ENCODE measurements at places on chromosomes 12 and 14.

- no peak for DNase-seq
These were observed 5.5 kb downstream of the TMEM63C start for GRCh38 chr14:77186911-77187648.

DNA sequence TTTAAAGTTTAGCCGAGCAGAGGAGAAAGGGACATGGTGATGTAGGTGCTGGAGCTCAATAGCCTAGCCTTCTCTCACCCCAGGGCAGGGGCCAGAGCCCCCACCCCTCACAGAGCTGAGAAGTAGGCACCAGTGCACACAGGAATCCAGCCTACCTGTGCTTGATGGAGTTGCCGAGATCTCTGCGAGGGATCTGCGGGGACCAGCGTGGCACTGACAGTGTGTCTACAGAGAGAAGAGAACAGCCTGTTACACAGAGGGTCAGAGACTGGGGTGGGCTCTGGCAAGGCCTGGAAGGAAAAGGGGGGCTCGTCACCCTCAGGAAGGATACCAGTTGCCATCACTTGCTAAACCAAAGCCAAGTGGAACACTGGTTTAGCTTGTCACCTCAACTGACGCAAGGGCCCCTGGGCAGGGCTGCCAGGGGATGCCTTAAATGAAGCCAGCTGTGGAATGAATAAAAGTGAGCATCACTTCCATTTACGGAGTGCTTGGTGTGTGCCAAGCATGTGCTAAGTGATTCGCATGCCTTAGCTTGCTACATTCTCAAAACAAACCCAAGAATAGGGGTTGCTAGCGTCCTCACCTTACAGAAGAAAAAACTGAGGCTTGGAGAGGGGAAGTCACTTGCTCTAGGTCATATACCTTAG lies 220.8 kb upstream of the NOS1 start:
- DNase-seq = no peak

DNA sequence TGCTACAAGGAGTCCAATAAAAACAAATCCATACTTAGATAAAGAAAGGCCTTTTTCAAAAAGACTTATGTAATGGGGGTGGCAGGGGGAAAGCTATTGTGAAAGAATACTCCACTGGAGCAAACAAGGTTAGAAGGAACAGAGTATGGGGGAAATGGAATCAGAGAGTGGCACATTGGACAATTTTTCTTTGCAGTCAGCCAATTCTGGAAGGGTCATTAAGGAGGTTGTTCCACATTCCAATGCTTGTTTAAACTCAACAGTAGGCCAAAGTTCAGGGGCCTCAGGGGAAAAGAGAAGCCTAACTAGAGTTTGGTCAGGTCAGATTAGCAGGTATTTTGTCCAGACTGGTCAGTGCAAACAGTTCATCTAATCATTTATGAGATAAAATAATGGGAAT lies 105.2 kb upstream of the RESF1 start:
- no peak for DNase-seq

GRCh38 chr14:52333108-52333507 lies 19.0 kb downstream of the PTGER2 start:
- no peak for DNase-seq

DNA sequence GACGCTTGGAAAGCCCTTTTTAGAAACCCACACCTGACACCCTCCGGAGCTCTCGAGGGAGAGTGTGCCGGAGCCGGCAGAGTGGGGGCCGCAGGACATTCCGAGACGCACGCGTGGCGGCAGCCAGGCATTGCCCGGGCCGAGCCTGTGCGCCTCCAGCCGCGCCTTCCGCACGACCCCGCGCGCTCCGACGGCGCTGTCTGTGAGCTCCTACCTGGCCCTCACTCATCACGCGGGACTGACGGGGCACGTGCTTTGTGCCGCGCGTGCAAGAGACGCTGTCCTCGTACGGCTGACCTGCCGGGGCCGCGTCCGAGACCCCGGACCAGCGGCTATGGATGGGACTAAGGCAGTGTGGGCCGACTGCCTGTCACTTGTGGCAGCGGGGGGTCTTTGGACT lies 5.2 kb downstream of the GALNT9 start:
- no peak for DNase-seq

DNA sequence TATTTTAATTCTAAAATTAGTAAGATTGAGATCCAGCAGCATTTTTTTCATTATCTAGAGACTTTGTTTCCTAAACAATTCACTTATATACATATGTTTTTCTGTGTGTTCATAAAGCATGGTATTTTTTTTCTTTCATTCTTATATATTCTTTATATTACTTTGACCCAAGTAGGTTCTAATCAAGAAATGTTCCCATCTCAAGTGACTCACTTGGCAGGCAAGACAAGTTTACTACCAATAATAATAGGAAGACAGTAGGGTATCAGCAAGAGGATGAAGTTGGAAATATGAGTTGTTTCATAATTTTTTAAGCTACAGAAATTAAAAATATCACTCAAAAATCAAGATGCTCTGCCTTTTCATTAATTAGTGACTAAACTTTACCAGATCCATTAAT lies 613.4 kb upstream of the ATP2B1 start:
- DNase-seq = no peak

GRCh38 chr12:82174383-82174782 lies 183.8 kb downstream of the CCDC59 start:
- no peak for DNase-seq

DNA sequence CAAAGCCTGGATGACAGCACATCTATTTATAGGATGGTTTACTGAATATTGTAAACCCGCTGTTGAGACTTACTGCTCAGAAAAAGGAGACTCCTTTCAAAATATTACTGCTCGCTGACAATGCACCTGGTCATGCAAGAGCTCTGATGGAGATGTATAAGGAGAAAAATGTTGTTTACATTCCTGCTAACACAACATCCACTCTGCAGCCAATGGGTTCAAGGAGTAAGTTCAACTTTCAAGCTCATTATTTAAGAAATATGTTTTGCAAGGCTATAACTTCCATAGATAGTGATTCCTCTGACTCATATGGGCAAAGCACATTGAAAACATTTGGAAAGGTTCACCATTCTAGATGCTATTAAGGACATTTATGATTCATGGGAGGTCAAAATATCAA lies 201.7 kb downstream of the SNAPC1 start:
- no peak for DNase-seq

DNA sequence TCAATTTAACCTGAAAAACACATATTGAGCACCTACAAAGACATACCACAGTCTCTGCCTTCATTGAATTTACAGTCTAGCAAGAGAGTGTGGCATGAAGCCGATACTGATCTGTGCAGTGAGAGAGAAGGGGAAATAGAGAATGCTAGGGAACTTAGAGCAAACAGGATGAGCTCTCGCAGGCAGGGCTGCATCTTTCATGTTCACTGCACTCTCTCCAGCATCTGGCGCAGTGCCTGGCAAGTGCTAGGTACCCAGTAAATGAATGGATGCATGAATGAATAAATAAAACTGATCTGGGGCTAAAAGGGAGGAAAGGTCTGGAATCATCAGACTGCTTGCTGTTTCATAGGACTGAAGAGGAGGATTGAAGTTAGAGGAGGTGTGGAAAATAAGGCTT lies 256.5 kb upstream of the NPAS3 start:
- DNase-seq = no peak

DNA sequence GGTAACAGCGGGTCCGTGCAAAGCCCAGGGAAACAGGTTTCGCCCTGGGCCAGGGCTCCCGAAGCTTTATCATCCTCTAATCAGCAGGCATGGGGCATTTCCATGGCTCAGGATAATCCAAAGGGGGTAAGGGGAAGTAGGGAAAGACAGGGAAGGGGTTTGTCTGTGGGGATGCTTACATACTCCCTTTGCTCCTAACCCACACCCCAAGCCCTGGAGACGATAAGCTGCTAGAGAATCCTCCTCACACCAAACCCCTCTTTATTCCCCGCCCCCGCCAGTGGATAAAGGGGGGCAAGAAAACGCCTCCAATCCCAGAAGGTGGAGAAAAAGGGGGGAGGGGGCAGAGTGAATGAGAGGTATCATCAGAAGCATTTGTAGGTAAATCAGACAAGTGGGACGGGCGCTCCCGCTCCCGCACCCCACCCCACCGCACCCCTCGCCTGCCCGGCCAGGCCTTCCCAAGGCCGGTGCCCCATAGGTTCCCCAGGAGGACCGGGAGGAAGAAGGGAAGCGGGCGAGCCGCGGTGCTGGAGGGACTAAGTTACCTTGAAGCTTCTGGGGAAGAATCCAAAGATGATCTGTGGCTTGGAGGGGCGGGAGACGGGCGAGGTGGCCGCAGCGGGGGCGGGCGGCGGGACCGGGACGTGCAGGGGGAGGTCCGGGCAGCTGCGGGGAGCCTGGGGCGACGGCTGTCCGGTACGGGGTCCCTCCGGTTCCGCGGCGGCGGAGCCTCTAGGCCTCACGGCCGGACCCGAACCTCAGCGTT lies 762 bp downstream of the PPP2R5E start:
- no peak for DNase-seq

GRCh38 chr14:24843494-24843893 lies 206.5 kb downstream of the STXBP6 start:
- DNase-seq = no peak

- no peak for DNase-seq
These were observed 45.8 kb upstream of the HOXC13 start for GRCh38 chr12:53892762-53893395.

- no peak for DNase-seq
These were observed 553.1 kb downstream of the DIO2 start for GRCh38 chr14:79658221-79658620.

DNA sequence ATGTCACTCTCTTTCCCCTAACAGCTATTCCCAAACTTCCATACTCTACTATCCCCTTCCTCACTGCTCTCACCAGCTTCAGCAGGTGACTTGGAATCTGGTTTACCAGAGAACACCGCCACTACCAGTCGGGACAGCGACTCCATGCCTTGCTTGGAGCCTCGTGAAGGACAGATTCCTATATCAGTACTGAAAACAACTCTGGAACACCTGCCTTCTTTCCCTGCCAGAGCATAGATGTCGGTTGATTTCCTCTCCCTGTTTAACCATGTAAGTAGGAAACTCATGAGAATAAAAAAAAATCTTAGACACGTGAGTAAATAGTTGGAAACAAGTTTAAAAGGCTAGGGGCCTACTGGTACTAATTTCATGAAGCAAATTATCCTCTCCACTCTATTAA lies 219.5 kb upstream of the ABCD2 start:
- DNase-seq = no peak

DNA sequence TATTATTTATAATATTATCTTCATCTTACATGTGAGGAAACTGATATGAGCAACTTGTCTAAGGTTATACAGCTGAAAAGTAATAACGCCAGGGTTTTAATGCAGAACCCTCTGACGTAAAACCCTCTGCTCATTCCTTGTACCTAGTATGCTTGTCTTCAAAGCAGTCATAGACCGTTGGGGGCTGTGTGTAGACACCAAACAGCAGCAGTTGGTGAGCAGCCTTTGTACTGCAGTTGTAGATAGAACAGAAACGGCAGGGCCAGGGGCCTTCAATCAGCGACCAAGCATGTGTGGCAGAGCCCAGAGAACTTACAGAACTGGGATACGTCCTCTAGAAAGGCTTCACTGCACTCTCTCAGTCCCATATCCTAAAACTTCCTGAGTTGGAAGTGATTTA lies 28.1 kb downstream of the EVL start:
- no peak for DNase-seq

DNA sequence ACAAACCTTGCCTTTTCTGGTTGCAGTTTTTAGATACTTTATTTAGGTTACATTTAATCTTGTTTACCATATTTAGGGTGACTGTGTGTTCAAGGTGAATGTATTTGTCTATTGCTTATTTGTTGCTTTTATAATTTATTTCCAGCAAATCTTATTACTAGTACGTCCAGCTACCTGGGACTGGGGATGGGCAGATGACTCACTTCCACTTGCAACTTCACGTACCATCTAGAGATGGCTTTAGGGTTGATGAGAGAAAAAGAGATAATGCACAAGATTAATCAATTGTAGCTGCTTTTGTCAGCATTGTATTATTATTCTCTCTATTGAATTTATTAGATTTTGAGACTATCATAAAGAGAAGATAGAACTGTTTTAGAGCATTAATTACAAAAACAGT lies 5.1 kb downstream of the MIPOL1 start:
- DNase-seq = no peak

- no peak for DNase-seq
These were observed 850.3 kb downstream of the GALC start for GRCh38 chr14:87142551-87143211.

- DNase-seq = no peak
These were observed 94.5 kb downstream of the OTOGL start for GRCh38 chr12:80193865-80194264.

DNA sequence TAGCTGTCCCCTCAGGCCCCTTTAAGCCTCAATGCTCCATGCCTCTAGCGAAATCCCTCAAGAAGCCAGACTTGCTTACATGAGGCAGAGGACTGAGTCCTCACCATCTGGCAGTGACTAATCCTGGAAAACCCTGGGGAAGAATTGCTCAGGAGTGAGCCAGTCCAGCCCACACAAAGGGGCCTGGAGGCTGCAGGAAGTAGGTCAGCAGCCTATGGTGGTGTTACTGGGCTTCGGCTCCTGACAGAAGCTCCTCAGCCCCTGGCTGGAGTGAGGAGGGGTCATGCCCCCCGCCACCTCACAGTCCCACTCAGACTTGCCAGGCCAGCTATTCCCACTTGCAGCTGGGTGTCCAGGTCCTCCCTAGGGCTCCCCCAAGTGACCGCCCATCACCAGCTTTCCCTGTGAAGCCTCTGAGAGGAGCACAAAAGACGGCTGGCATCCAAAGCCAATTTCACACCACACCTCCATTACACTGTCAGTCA lies 250.5 kb downstream of the DPF3 start:
- DNase-seq = peak; percentile 95

DNA sequence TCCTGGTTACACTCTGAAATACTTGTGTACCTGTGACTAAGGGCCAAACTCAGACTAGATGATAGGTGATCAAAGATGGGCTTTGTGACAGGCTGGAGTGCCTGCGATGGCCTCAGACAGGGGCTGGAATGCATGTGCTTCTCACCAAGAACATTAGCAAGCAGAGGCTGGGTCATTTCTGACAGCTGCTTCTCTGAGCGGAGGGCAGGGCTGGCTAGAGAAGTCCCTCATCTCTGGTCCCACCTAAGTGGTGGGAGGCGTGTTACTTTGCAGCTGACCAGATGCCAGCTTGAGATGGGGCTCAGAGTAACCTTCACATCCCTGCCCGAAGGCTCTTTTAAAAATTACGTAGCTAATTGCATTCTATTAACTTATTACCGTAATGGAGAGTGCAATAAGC lies 106.8 kb upstream of the RTL1 start:
- no peak for DNase-seq

GRCh38 chr12:52788876-52789636 lies 6.9 kb downstream of the KRT3 start:
- DNase-seq = no peak

All from AG04449 (cell line).